Fibroblast of lung (primary cell): ENCODE measurements at places on chromosomes 2 and 18.
A peak's percentile ranks its signal among the peaks of the same experiment; 100 is the strongest.

- DNase-seq: peak; percentile 9
These were observed 274.0 kb upstream of the FIGN start for GRCh38 chr2:164009756-164010337.

DNA sequence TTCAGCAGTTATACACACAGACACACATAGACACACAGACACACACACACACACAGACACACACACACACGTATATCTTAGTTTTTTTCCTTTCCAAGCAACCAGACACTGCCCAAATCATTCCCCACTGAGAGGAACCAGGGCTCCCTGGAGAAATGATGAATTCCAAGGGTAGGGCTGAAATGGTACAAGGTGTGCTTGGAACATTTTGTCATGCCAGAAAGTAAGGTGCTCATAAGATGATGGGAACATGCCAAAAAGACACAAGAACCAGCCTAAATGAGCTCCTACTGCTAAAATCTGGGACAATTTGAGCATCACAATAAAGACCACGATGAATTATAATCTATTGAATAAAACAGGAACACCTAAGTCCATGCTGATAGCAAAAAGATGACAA lies 103.3 kb downstream of the MEP1B start:
- DNase-seq: no peak

DNA sequence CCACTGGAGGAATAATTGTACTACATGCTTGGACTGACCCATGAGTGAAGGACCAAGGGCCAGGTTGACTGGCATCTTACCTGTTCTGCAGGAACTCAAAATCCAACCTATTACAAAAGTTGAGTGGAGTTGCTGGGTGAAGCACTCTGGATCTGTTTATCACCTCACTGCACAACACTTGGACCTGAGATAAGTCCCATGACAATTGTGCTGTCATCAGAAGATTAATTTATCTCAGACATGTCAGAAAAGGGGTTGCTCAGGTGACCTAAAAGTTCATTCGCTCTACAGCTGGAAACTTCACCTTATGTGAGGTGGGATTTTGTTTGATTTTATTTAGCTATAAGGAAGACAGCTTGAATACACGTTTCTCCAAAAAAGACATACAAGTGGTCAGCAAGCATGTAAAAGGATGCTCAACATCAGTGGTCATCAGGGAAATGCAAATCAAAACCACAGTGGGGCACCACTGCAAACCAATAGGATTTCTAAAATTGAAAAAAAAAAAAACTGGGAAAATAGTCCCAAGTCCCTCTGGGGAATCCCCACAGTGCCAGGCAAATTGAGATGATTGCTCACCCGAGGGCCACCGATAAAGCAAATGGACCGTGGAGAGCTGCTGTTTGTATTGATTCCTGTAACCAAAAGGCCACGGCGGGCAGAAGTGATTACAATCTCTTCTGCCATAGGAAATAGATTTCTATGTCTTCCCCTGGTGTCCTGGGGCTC lies 65.8 kb upstream of the SLC35F5 start:
- no peak for DNase-seq

GRCh38 chr2:16246911-16247310 lies 306.6 kb downstream of the MYCN start:
- no peak for DNase-seq

- no peak for DNase-seq
These were observed 164.3 kb downstream of the MIB1 start for GRCh38 chr18:21904856-21905255.

GRCh38 chr2:219331560-219332213 lies 857 bp downstream of the RESP18 start:
- peak; percentile 26 for DNase-seq

DNA sequence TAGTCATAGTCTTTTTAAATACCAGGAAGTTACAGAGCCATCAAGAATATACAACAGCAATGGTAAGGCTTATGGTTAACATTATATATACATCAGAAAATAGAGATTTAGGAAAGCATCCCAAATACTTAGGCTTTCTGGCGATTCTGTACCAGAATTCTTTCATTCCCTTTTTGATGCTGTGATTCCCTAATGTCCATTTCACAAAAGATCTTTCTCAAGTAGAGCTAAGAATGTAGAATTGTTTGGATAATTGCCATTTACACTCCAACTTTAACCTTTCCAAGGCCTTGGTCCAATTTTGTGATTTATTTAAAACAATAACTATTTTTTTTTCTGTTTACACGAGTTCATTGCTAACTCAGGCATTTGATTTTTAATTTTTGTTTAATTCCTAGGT lies 422.2 kb downstream of the MTX2 start:
- DNase-seq: no peak

GRCh38 chr2:146214394-146214929 lies 1630.4 kb upstream of the ACVR2A start:
- no peak for DNase-seq

DNA sequence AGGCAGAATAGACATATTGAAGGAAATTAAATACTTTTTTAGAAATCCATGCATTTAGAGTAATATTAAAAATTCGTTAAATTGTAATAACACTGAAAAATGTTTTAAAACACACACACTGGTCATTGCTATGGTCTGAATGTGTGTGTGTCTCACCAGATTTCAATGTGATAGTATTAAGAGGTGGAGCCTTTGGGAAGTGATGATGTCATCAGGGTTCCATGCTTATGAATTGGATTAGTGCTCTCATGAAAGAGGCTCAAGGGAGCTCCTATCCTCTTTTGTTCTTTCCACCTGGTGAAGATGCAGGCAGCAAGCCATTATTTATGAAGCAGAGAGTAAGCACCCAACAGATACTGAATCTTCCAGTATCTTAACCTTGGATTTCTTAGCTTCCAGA lies 441.8 kb downstream of the CDH2 start:
- no peak for DNase-seq

DNA sequence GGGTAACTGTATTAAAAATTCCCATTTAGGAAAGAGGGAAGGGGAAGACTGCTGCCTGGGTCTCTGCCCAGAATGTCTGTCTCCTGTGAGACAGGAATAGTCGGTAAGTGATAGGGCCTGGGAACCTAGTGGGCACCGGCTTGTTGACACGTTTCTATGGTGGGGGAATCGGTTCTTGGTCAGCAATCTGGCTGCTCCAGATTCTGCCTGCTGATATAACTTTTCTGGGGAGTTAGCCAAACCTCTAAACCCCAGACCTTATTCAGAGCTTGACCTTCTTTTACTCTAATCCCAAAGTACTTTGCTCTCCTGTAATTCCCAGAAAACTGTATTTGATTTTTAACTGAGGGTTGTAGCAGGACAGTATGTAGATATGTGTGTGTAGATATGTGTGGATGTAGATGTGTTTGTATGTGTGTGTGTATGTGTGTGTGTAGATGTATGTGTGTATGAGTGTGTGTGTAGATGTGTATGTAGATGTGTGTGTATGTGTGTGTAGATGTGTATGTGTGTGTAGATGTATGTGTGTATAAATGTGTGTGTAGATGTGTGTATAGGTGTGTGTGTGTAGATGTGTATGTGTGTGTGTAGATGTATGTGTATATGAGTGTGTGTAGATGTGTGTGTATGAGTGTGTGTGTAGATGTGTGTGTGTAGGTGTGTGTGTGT lies 61.8 kb upstream of the TXNDC2 start:
- peak; percentile 53 for DNase-seq
